ENCODE measurements at places on chromosomes 16 and 17. TPM values are rescaled to one million over a fixed set of nuclear protein-coding genes. Genes with fewer than 3 reads are reported as not detected.

DNA sequence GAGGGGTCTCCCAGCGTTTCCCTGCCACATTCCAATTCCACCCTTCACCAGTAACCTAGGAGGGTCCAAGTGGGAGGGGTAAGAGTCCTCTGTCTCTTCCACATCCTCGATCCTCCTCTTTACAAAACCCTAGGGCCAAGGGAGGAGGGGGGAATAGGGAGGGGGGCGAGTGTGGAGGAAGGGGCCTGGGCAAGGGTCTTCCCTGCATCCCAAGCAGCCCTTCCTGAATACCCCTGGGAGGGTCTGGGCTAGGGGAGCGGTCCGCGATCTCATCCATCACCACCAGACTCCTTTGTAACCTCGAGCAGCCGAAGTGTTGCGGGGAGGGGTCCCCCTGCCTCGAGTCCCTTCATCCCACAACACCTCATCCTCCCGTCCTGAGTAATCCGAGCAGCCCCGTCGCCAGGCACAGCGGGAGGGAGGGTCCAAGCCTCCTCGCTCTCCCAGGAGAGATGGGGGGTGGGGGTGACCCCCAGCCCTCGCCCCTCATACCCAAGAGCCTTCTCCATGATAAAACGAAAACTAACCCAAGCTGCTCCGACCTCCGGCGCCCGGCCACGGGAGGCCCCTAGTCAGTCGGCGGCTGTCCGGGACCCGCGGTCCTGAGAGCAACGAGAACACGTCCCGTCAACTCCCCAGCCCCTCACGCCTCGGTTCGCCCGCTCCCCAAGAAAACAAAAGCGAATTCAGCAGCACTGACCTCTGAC, 502 bp downstream of the SMPD3 start:
- DNase-seq, result no peak

- no peak for DNase-seq
Observed at GRCh38 chr17:37083456-37083855, 134.7 kb downstream of the AATF start.

DNA sequence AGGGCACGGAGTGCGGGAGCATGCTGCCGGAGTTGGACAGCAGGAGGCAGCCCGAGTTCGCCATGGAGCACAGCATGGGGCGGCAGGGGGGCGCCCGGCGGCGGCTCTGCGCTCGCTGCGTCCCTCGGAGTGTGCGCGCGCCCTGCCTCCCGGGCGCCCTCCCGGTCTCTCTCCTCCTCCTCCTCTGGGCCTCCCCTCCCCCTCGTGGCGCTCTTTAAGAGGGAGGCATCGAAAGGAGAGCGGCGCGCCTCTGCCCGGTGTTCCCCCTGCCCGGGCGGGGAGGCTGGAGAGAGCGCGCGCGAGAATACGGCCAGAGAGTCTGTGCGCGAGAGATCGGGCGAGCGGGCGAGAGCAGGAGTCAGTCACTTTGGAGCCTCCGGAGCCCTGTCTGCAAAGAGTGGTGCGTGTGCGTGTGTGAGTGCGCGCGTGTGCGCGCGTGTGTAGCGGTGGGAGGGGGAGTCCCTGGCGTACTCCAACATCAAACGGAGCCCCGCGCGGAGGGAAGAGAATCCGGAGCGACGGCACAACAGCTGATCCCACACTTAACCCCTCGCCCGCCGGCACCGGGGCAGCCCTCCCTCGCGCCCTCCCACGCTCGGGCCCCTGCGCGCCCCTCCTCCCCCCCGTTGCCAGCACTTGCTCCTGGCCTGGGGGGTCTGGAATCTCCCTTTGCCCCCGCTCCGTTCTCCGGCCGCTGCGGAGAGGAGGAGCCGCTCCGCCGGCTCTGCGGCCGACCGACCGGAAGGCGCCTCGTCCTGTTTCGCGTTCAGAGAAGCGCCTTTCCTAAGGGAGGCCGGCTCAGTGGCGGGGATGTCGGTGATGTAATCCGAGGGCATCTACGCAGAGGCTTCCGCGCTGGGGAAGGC, 108.9 kb downstream of the ENGASE start:
- no peak for DNase-seq

DNA sequence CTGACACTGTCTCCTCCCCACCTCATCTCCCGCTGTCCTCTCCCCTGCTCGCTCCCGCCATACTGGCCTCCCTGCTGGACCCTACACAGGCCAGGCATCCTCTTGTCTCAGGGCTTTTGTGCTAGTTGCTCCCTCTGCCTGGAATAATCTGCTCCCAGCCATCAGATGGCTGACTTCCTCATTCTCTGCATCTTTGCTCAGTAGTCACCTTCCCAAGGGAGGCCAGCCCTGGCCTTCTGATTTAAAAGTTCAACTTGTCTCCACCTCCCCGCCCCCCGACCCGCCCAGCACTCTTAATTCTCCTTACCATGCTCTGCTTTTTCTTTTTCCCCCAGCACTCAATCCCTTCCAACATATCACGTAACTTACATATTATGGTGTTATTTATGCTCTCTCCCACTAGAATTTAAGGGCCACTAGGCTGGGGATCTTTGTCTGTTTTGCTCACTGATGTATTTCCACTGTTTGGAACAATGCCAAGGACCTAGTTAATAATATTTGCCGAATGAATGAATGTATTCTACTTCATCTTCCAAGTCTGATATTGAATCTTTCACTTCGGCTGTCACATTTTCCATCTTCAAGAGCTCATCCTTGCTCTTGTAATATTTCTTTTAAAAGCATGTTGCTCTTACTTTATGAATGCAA, 178.3 kb downstream of the CDK5R1 start:
- DNase-seq, result no peak

DNA sequence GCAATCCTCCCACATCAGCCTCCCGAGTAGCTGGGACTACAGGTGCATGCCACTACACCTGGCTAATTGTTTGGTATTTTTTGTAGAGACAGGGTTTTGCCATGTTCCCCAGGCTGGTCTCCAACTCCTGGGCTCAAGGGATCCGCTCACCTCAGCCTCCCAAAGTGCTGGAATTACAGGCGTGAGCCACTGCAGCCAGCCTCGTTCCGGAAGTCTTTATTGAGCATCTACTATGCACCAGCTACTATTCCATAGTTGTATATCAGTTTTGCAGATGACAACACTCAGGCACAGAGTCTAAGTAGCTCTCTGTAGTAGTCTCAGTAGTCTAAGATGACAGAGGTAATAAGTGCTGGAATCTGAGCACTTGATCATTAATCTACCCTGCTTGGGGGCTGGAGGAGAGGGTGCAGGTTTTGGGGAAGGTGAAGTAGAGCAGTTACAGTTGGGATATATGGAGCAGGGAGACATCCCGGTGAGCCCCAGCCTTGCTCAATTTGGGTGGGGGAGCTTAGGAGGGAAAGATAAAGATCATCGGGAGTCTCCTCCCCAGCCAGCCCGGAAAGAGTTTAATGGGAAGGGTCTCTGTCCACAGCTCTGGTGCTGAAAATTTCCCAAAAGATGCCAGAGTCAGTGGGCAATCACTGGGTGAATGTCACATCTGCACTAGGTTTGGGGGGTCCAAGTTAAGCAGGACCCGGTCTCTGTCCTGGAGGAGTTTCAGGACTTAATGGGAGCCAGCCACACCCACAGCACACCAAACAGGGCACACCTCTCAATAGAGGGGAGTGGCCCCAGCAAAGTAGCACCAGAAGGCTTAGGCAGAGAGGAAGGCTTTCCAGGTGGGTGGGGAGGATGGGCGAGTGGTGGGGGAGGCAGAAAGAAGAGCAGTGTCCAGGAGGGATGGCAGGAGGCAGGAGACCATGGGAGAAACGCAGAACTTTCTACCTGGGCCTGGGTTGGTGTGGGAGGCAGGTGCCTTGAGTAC, 1.7 kb downstream of the OTOP3 start:
- DNase-seq, result no peak

Gene SLFN13
- 1.7 TPM for total RNA-seq

- DNase-seq, result no peak
Observed at GRCh38 chr16:2341456-2342447, 1.2 kb upstream of the ABCA3 start.

DNA sequence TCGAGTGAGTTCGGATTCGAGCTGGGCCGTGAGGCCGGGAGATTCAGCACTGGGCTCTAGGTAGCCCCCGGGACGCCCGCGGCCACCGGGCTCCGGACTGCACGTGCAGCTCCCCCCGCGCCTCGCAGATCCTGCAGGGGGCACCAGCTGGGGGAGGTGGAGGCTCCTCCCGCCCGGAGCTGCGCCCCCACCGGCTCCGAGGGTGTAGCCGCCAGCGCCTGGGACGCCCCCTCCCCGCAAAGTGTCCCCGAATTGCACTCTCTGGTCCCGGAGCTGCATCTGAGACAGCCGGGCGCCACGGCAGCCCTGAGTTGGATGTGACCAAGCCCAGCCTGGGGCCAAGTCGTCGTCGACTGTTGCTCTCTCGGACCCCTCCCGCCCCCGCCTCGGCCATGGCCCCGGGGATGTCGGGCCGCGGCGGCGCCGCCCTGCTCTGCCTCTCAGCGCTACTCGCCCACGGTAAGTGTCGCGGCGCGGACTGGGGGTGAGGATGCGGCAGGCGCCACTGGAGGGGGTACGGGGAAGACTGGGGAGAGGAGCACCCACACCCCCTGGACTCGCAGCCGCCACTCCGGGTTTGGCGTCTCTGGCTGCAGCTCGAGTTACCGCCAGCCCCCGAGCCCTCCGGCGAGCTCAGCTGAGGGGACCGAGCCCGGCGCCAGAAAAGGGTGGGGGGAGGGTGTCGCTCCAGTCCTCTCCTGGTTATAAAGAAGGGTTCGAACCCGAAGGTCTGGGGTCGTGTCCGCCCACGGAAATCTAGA, 1.5 kb downstream of the TMEM132E start:
- no peak for DNase-seq

All from fibroblast of the aortic adventitia (primary cell).